ENCODE measurements at places on chromosomes 11 and 22.
A peak's percentile ranks its signal among the peaks of the same experiment; 100 is the strongest.

- DNase-seq = no peak
Observed at GRCh38 chr11:11115475-11115874, 237.6 kb downstream of the CSNK2A3 start.

GRCh38 chr11:85813721-85814120, 2.8 kb upstream of the SYTL2 start:
- DNase-seq = no peak

DNA sequence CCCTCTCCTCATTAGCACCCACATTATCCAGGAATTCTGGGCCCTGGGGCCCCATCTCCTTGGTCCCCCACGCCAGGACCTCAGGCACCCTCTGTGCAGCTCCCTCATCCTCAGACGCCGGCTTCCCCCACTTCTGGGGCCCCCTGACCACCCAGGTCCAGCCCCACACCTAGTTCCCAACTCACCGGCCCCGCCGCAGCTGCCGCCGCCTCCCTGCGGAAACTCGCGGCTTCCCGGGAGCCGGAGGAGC, at the start of gene PCSK7:
TSS of gene PCSK7 (minus strand) at position 232 of the 250 bp plus-strand sequence. CDS start 2,229 bp downstream, outside the sequence.
- no peak for DNase-seq

DNA sequence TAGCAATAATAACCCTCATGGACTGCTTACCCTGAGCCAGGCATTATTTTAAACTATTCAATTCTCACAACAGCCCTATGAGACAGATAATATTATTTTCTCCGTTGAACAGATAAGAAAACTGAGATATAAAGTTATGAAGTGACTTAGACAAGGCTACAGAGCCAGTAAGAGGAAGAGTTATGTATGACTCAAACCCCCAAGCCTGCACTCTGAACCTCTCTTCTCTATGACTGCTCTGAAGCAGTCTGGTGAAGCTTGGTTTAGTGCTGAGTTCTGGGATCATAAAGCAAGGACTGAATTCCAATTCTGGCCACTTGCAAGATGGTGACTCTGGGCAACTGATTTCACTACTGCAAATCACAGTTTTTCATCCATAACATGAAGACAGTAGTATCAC, 34.5 kb downstream of the TNKS1BP1 start:
- DNase-seq = no peak

- DNase-seq = no peak
Observed at GRCh38 chr11:130891326-130891725, 25.0 kb downstream of the SNX19 start.

GRCh38 chr22:35863432-35863831, 145.8 kb downstream of the APOL5 start:
- no peak for DNase-seq

DNA sequence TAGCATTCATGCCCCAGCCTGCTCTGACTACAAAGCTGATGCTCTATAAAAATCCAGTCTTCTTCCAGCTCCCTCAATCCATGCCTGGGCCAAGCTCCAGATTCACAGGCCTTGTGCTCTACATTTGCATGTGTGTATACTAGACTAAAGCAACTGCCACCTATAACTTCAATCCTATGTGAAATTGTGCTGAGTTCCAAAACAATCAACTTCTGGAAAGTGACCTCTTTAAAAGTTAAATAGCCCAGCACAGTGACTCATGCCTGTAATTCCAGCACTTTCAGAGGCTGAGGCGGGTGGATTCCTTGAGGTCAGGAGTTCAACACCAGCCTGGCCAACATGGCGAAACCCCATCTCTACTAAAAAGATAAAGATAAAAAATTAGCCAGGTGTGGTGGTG, 114.3 kb upstream of the ZC3H12C start:
- DNase-seq = no peak

DNA sequence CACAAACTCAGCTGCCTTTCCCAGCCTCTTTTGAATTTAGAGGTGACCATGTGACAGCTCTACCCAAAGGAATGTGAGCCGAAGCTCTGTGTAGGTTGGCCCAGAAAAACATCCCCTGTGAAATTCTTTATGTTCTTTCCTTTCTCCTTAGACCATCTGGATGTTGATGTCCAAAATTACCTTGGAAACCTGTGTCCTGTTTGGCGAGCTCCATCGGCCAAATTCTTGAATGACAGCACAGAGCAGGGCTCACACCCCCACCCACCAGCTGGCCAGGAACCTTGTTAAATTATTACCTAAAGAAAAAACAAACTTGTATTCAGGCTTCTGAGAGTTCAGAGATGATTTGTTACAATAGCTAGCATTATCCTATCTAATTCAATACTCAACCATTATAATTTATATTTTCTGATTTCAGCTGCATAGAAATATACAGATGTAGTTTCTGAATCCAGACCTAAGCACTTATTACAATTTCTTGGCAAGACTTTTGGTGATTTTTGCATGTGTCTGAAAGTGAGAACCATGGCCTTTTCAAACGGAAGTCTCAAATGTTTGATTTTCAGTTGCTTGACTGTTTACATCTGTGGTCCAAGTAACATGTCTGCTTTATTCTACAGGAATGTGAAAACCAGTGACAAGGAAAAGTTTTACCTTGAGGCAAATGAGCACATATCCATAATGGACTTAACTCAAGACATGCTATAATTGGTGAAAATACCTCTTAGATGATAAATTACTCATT, 554.2 kb downstream of the NTM start:
- no peak for DNase-seq

DNA sequence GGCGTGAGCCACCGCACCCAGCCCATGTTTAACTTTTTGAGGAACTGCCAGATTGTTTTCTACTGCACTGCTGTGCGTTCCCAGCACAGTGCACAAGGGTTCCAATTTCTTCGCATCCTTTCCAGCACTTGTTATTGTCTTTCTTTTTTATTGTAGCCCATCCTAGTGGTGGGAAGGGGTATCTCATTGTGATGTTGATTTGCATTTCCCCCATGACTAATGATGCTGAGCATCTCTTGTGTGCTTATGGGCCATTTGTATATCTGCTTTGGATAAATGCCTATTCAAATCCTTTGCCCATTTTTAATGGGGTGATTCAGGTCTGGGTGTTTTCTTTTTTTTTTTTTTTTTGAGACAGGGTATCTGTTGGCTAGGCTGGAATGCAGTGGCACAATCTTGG, 36.6 kb upstream of the SYT7 start:
- no peak for DNase-seq

GRCh38 chr22:38214302-38215056, 12.7 kb downstream of the MAFF start:
- peak; percentile 83 for DNase-seq

GRCh38 chr11:114524122-114524521, 35.6 kb downstream of the NXPE1 start:
- no peak for DNase-seq

DNA sequence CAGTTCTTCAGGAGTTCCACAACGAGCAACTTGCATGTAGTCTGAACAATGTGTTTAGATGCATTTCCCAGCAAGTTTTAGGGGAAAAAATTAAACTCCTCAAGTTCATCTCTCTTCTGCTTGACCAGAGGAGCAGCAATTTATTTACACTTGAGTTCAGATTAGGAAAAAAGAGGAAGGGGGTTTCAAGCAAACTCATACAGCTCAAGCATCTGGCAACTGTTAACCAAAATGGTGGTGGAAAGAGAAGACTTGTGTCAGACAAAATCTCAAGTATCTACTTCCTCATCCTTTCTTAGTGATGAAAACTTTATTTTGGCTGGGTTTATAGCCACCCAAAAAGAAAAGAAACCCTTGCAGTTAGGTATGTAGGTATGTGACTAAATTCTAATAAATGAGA, 29.1 kb upstream of the PICALM start:
- no peak for DNase-seq

GRCh38 chr11:65502555-65503367, 3.9 kb downstream of the MALAT1 start:
- DNase-seq = no peak

DNA sequence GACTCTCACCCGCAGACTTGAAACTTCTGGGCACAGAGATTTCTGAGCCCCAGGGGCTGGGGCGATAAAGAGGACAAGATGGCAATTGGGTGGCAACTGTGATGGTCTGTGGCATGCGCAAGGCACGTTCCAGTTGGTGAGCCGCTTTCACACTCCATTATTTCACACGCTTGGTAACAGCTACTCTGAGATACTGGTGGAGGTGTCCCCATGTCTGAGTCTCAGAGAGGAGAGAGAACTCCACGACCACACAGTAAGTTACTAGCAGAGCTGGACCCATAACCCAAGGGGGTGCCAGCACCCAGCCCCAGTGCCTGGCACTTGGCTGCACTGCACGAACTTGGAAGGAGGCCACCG, 6.0 kb upstream of the KCNJ4 start:
- DNase-seq = no peak

GRCh38 chr22:33447733-33448132, 389.6 kb upstream of the SYN3 start:
- no peak for DNase-seq

- no peak for DNase-seq
Observed at GRCh38 chr11:33379947-33380346, 122.8 kb downstream of the HIPK3 start.

All from activated T-cell treated with anti-CD3 and anti-CD28 coated beads, Interleukin-2, amount 50 U/mL, for 1 hour (primary cell).